ENCODE measurements at places on chromosomes 16 and 17. TPM values are rescaled to one million over a fixed set of nuclear protein-coding genes. Genes with fewer than 3 reads are reported as not detected.

GRCh38 chr17:63647065-63647725 lies 25.0 kb downstream of the MAP3K3 start:
- DNase-seq = no peak
- no peak overlapping the region for H3K4me3 ChIP-seq
- H3K27ac ChIP-seq = no peak overlapping the region
- H3K4me1 ChIP-seq = peaks cover 8% of the 10 kb centered on the region

- no peaks in the 10 kb centered on the region for H3K4me1 ChIP-seq
- no peak overlapping the region for H3K27ac ChIP-seq
- no peaks in the 10 kb centered on the region for H3K27me3 ChIP-seq
- no peak for DNase-seq
- no peaks in the 10 kb centered on the region for H3K36me3 ChIP-seq
These were observed 306.4 kb downstream of the WWOX start for GRCh38 chr16:78405833-78406232.

- peaks cover 2% of the 10 kb centered on the region for H3K4me1 ChIP-seq
- H3K27ac ChIP-seq = no peak overlapping the region
- no peaks in the 10 kb centered on the region for H3K27me3 ChIP-seq
- no peak overlapping the region for H3K4me3 ChIP-seq
These were observed 23.1 kb downstream of the TNFRSF13B start for GRCh38 chr17:16948587-16949376.

DNA sequence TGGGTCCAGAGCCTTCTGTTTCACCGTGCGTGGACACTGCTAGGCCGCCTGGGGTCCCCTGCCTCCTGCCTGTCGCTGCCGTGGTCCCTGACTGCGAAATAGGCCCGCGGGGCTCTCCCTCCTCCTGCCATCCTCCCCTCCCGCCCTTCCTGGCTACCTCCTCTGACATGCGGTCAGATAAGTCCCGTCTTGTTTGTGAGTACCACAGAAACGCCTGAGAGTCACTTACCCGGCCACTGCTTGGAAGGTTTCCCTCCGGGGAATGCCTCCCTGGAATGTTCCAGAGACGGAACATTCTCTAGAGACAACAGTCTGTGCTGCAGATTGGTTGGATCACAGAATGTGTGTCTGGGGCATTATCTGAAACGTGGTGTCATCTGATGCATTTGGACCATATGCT lies 22.7 kb downstream of the CIBAR2 start:
- H3K4me3 ChIP-seq = no peak overlapping the region
- no peak overlapping the region for H3K27ac ChIP-seq
- no peak for DNase-seq
- H3K27me3 ChIP-seq = no peaks in the 10 kb centered on the region
- H3K4me1 ChIP-seq = peaks cover 7% of the 10 kb centered on the region

GRCh38 chr17:27512031-27512430 lies 55.8 kb downstream of the KSR1 start:
- no peaks in the 10 kb centered on the region for H3K27me3 ChIP-seq
- H3K27ac ChIP-seq = no peak overlapping the region
- DNase-seq = no peak
- no peak overlapping the region for H3K4me3 ChIP-seq
- no peaks in the 10 kb centered on the region for H3K36me3 ChIP-seq

DNA sequence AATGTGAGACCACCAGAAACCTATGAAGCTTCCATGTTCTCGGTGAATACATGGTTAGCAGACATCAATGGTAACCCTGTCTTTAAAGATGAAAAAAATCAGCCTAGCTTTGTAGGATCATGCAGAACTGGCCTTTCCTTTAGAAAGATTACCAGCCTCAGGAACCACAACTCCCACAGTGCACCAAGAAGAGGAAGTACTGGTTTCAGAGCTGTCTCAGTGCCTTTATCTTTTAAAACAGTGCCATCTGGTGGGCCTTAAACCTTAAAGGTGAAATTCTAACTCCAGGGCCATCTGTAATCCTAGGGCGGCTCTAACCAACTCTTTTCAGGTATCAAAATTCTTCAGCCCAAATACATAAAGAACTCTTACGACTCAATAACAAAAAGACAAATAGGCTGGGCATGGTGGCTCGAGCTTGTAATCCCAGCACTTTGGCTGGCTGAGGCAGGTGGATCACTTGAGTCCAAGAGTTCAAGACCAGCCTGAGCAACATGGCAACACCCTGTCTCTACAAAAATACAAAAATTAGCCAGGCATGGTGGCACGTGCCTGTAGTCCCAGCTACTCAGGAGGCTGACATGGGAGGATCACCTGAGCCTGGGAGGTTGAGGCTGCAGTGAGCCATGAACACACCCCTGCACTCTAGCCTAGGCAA lies 5.4 kb downstream of the ATPAF2 start:
- H3K27ac ChIP-seq = no peak overlapping the region
- peak; percentile 80 for DNase-seq
- H3K4me1 ChIP-seq = peaks cover 23% of the 10 kb centered on the region
- no peak overlapping the region for H3K4me3 ChIP-seq
- no peaks in the 10 kb centered on the region for H3K36me3 ChIP-seq
- H3K27me3 ChIP-seq = no peaks in the 10 kb centered on the region

DNA sequence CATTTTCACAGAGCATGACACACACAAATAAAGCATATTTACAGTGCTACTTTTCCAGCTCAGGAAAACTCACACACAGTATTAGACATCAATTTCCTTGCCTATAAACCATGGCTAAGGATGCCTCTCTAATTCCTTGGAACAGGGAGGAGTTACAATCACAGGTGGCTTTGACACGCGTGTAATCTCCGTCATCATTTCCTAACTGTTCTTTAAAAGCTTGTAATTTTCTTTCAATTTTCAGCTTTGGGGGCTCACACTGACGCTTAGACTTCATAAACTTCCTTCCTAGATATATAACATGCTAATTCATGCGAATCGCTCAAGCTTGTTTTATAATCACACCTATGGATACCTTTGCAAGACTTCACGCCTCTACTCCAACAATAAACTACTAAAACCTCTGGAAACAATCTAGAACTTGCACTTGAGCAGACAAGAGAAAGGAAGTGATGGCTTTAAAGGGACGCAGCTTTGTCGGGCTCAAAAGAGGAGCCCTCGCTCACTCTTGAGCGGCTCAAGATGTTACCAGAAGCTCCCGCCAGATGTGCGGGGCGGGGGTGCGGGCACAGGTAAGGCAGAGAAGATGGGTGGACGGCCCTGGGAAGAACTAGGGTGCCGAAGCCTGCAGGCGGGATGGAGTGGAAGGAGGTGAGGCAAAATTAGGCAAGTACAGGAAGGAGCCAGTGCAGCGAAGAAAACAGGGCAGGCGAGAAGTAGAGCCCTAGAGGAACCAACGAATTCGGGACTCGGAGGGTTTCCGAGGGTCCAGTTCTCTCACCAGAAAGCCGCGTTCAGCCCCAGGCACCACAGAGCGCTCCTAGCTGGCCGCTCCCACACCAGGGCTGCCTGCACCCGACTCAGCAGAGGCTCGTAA lies 631 bp downstream of the RETREG3 start:
- no peaks in the 10 kb centered on the region for H3K4me1 ChIP-seq
- no peak for DNase-seq
- H3K27ac ChIP-seq = peak overlapping the region; percentile 74
- H3K4me3 ChIP-seq = peak overlapping the region; percentile 85

DNA sequence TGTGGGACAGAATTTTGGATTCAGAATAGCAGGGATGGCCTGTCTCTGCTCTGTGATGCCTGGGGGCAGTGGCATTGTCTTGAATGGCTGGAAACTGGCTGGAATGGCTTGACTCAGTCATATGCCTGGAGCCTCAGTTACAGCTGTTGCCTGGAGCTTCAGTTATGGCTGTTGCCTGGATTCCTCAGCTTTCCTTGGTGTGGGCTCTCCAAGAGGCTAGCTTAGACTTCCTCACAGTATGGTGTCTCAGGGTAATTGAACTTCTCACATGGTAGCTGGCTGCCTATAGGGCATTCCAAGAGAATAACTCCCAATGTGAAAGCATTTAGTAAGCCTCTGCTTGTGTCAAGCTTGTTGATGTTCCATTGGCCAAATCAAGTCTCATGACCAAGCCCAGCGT lies 21.1 kb downstream of the KRT23 start:
- H3K4me3 ChIP-seq = no peak overlapping the region
- H3K36me3 ChIP-seq = no peaks in the 10 kb centered on the region
- H3K4me1 ChIP-seq = peaks cover 44% of the 10 kb centered on the region
- DNase-seq = no peak
- H3K27ac ChIP-seq = peak overlapping the region; percentile 90

GRCh38 chr16:65739518-65739917 lies 617.7 kb upstream of the CDH11 start:
- H3K4me3 ChIP-seq = no peak overlapping the region
- DNase-seq = no peak
- H3K27ac ChIP-seq = no peak overlapping the region
- no peaks in the 10 kb centered on the region for H3K36me3 ChIP-seq
- no peaks in the 10 kb centered on the region for H3K27me3 ChIP-seq
- no peaks in the 10 kb centered on the region for H3K4me1 ChIP-seq

GRCh38 chr16:65965628-65966027 lies 400.9 kb upstream of the CDH5 start:
- no peaks in the 10 kb centered on the region for H3K36me3 ChIP-seq
- DNase-seq = no peak
- no peak overlapping the region for H3K4me3 ChIP-seq
- H3K4me1 ChIP-seq = no peaks in the 10 kb centered on the region
- no peak overlapping the region for H3K27ac ChIP-seq

DNA sequence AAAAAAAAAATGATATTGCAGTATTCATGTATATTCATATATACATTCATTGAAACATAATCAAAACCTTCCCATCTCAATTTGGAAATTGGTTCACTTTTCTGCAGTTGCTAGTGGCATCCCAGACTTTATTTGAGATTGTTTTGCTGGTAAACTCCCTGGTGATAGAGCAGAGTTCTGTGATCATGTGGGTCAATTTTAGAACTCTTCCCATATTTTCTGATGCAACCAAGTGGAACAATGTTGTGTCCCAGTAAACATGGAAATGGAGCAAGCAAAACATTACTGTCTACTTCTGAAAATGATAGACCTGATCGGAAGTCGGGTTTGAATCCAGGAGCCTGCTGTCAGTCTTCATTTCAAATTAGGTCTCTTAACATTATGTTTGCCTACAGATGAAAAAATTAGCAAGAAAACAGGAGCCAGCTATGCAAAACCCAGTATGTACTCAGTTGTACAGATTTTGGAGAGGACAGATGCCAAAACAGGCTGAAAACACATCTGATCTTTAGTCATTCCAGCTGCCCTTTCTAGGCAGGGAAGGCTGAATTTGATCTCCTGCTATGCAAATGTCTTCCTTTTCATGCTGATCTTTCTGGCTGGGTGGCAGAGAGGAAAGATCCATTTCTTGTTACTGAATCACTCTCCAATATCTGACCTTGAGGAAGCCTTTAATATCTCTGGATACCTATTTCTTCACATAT lies 786.6 kb upstream of the SOX9 start:
- no peaks in the 10 kb centered on the region for H3K36me3 ChIP-seq
- no peaks in the 10 kb centered on the region for H3K27me3 ChIP-seq
- DNase-seq = no peak
- no peak overlapping the region for H3K4me3 ChIP-seq

DNA sequence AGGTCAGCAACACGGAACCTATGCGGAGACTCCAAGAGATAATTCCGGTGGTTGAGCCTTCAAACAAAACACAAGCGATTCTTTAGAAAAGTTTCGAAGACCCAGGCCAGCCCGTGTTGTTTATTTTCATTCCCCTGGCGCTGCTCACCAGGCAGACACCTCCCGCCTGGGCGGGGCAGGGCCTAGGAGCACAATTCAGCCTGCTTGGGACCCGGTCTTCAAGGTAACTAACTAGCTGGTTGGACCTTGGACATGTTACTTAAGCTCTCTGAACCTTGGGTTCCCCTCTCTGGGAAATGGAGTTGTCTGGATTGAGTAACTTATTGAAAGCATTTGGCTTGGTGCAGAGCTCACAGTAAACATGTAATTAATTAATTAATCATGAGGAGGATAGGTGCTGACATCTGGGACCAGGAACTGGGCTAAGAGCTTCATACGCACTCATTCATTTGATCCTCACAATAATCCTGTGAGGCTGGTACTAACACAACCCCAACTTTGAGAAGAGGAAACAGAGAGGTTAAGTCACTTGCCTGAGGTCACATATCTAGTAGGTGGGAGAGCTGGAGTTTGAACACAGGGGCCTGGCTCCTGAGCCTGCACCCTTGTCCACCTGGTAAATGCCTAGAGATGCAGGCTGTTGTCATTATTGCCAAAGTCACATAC lies 125.3 kb upstream of the SMURF2 start:
- no peaks in the 10 kb centered on the region for H3K27me3 ChIP-seq
- no peaks in the 10 kb centered on the region for H3K36me3 ChIP-seq
- H3K4me3 ChIP-seq = no peak overlapping the region

- H3K4me1 ChIP-seq = peaks cover 49% of the 10 kb centered on the region
- H3K27ac ChIP-seq = peak overlapping the region; percentile 83
- H3K36me3 ChIP-seq = no peaks in the 10 kb centered on the region
- no peaks in the 10 kb centered on the region for H3K27me3 ChIP-seq
- no peak for DNase-seq
These were observed 42.0 kb upstream of the NFAT5 start for GRCh38 chr16:69523566-69524305.

DNA sequence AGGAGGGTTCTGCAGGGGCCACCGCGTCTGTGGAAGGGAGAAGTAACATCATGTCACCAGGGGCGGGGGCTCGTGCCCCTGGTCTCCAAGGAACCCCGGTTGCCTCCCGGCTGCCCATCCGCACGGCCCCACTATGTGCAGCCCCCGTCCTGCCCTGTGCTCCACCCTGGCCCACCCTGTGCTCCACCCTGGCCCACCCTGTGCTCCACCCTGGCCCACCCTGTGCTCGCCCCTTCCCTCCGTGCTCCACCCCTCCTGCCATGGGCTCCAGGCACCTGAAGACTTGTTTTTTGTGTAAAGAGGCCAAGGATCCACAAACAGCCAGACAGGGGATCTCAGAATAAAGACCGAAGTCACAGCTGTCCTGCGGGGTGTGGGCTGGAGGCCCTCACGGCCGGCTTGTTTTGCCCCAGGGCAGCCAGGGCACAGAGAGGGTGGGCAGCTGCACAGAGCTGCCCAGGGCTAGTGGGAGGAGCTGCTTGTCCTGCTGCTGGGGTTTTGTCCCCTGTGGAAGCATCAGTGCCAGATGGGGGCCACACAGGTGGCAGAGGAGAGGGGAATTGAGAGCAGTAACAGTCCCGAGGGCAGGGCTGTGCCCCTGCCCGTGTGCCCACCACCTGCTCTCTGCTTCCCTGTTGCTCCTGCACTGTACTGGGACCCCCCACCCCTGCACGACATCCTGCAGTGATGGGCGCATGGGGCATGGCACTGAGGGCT lies 147.0 kb upstream of the CIBAR2 start:
- no peak for DNase-seq
- H3K36me3 ChIP-seq = no peaks in the 10 kb centered on the region
- no peak overlapping the region for H3K4me3 ChIP-seq

Gene FN3K
- 9.9 TPM for total RNA-seq

Gene ASB16
- total RNA-seq = 0.37 TPM

Gene BCAR1
- total RNA-seq = 49.6 TPM

Gene MPHOSPH6
- total RNA-seq = 52.2 TPM

Gene UQCRC2
- 249 TPM for total RNA-seq

Gene TGFB1I1
- 8.7 TPM for total RNA-seq

Gene SMIM5
- total RNA-seq = 0.12 TPM
